ENCODE measurements at places on chromosomes 16 and 17. TPM values are rescaled to one million over a fixed set of nuclear protein-coding genes. Genes with fewer than 3 reads are reported as not detected.

Gene AHSP
- total RNA-seq = not detected

Gene CHST5
- total RNA-seq = not detected

Gene GRIN2A
- not detected for total RNA-seq

Gene CPHXL2
- total RNA-seq = not detected

Gene ITGAX
- total RNA-seq = 1.4 TPM

Gene MGAT5B
- total RNA-seq = 0.12 TPM

Gene NIP7
- total RNA-seq = 70.1 TPM

Gene STX4
- 33.0 TPM for total RNA-seq

Gene PPL
- not detected for total RNA-seq

Data from activated naive CD8-positive, alpha-beta T cell treated with anti-CD3 and anti-CD28 coated beads for 36 hours (primary cell).